Mammary epithelial cell (primary cell): ENCODE measurements at places on chromosomes 5 and 9. TPM values are rescaled to one million over a fixed set of nuclear protein-coding genes. Genes with fewer than 3 reads are reported as not detected.

Gene PCDHGA10
- 6.9 and 7.9 TPM in 2 replicates for total RNA-seq

Gene SH2D3C
- total RNA-seq: 0.19 and 0.40 TPM in 2 replicates

Gene LCN9
- not detected in 2 replicates for total RNA-seq

Gene FIBCD1
- 0.67 TPM for total RNA-seq

Gene ITGA2
- total RNA-seq: 191 TPM

Gene VLDLR
- total RNA-seq: 40.8 TPM

Gene CYFIP2
- total RNA-seq: 16.0 and 32.9 TPM in 2 replicates

Gene EFNA5
- 21.6 and 27.0 TPM in 2 replicates for total RNA-seq

Gene FCN2
- not detected for total RNA-seq

Gene ANXA6
- 4.1 and 9.6 TPM in 2 replicates for total RNA-seq

Gene KLHL3
- total RNA-seq: 3.0 and 4.9 TPM in 2 replicates

Gene CDH10
- 0.21 TPM in 1 of 2 replicates, not detected in the other for total RNA-seq

Gene LHX6
- total RNA-seq: 7.9 and 22.3 TPM in 2 replicates

Gene KCNN2
- total RNA-seq: not detected in 2 replicates

Gene FKBP15
- total RNA-seq: 20.7 TPM

Gene CCIN
- not detected in 2 replicates for total RNA-seq

Gene LRRC26
- 0.17 TPM for total RNA-seq

Gene NUTM2F
- total RNA-seq: not detected in 2 replicates

Gene SHROOM1
- total RNA-seq: 4.7 TPM

Gene PDZD2
- total RNA-seq: 0.48 and 0.71 TPM in 2 replicates

Gene ALDH1A1
- 0.33 TPM for total RNA-seq

Gene PPP3R2
- not detected in 2 replicates for total RNA-seq

Gene PCDHAC1
- total RNA-seq: 1.3 and 3.3 TPM in 2 replicates

Gene TESK1
- total RNA-seq: 22.7 TPM

Gene LHX3
- not detected for total RNA-seq

Gene SLC28A3
- under 0.01 TPM for total RNA-seq

Gene ABO
- 0.29 TPM in 1 of 2 replicates, not detected in the other for total RNA-seq

Gene GRIA1
- total RNA-seq: under 0.01 TPM

Gene IFNK
- not detected for total RNA-seq

Gene GNA14
- 0.17 TPM for total RNA-seq

Gene DBH
- total RNA-seq: not detected

Gene C1QTNF3
- 1.8 TPM for total RNA-seq

Gene TTC16
- under 0.01 TPM for total RNA-seq

Gene FAM174A
- total RNA-seq: 16.6 and 21.2 TPM in 2 replicates

Gene SPATA31C1
- total RNA-seq: not detected

Gene ZDHHC11
- 10.6 and 13.4 TPM in 2 replicates for total RNA-seq

Gene PSD2
- total RNA-seq: under 0.01 TPM

Gene AQP3
- 6.0 and 20.0 TPM in 2 replicates for total RNA-seq

Gene NTRK2
- total RNA-seq: 0.07 TPM in 1 of 2 replicates, not detected in the other

Gene SH3GL2
- under 0.01 TPM for total RNA-seq

Gene SMIM33
- total RNA-seq: not detected

Gene MACIR
- 4.7 and 7.2 TPM in 2 replicates for total RNA-seq

Gene CBY3
- total RNA-seq: 0.33 TPM

Gene TRAF1
- 1.0 TPM for total RNA-seq

Gene THBS4
- under 0.01 TPM for total RNA-seq

Gene NUP214
- 17.2 TPM for total RNA-seq

Gene DDX4
- total RNA-seq: not detected

Gene PRRX2
- total RNA-seq: not detected in 2 replicates

Gene PLAC8L1
- 0.96 TPM in 1 of 2 replicates, not detected in the other for total RNA-seq

Gene TSLP
- total RNA-seq: 1.0 TPM

Gene CACNA1B
- 0.03 and 0.09 TPM in 2 replicates for total RNA-seq

Gene TAF1L
- not detected in 2 replicates for total RNA-seq
